GM18507 (cell line): ENCODE measurements at places on chromosomes 3 and 15.

DNA sequence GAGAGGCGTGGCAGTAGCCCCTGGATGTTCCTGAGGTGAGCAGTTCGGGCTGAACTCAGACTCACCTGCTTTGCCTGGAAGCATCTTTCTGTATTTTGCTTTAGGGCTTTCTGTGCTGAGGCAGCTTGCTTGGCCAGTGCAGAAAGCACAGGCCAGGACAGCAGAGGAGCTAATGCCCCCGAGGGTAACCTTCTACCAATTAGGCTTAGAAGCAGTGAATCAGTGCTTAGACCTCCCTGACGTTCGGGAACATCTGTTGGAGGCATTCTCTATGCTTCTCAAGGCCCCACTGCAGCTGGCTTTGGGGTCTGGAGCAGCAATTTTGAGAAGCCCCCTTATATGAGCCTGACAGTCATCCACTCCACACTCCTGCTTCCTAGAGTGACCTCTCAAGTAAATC, 350.7 kb upstream of the PROK2 start:
- no peak for DNase-seq

GRCh38 chr3:138253609-138254008, 66.5 kb downstream of the ARMC8 start:
- DNase-seq = no peak

GRCh38 chr15:51737522-51738305, at the start of gene LYSMD2:
LYSMD2 (minus strand) TSS chr15:51737655; CDS start chr15:51737622, 33 bp downstream.
- DNase-seq = no peak

DNA sequence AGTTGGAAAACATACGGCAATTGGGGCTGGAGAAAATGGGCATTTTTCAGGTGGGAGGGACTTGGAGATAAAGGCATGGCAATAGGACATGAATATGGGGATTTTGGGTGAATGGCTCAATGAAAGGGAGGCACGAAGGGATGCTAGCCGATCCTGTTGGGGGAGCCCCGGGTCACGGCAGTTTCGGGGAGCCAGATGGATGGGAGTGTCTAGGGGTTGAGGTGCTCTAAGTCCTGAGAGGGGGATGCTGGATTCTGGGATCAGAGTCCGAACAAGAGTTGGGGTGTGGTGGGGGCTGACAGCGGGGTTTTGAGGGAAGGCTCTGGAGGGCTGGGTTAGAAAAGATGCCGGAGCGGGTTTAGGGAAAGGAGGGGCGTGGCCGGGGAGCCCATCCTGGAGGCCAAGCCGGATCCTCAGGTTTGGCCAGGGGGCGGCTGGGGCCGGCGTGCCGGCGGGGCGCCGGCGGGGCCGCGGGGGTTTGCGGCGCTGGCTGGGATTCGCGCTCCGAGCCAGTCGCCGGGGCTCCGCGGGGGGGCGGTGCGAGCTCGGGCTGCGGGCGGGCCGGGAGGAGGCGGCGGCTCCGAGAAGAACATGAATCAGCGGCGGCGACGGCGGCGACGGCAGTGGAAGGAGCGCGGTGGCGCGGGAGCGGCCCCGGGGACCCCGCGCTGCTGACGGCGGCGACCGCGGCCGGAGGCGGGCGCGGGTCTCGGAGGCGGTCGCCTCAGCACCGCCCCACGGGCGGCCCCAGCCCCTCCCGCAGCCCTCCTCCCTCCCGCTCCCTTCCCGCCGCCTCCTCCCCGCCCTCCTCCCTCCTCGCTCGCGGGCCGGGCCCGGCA, at the start of gene TYRO3:
Gene TYRO3, plus strand, starts transcription at position 813 of the 839 bp plus-strand sequence. CDS start 46 bp downstream, outside the sequence.
- peak; percentile 51 for DNase-seq

- no peak for DNase-seq
Measured at GRCh38 chr15:77481670-77482069, 61.0 kb downstream of the HMG20A start.

GRCh38 chr15:33963831-33964664, 4.2 kb upstream of the CHRM5 start:
- no peak for DNase-seq

- DNase-seq = no peak
Measured at GRCh38 chr3:32815841-32816438, 1.9 kb upstream of the TRIM71 start.

DNA sequence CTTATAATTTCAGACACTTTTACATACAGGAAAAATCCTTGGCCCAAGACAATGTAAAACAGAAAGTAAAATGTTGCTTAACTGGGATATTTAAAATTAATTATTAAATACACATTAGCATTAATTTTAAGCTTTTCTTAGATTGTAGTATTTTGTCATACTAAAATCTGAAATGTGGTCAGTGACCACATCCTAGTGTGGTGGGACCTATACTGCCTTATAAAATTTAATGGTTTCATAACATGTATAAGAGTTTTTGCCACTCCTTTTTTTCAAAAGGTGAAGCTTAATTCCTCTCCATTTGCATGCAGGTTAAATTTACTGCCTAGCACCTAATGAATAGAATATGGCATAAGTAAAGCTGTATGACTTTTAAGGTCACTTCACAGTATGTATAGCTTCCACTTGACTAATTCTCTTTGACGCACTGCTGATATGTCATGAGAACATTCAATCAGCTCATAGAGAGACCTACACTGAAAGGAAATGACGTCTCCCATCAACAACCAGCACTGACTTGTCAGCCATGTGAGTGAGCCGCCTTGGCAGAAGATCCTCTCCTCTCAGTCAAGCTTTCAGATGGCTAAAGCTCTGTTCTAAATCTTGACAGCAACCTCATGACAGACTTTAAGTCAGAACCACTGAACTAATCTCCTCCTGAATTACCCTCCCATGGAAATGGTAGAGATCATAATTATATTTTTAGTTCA, 847.8 kb downstream of the SI start:
- no peak for DNase-seq

GRCh38 chr15:69467636-69468035, 15.0 kb downstream of the RPLP1 start:
- no peak for DNase-seq

DNA sequence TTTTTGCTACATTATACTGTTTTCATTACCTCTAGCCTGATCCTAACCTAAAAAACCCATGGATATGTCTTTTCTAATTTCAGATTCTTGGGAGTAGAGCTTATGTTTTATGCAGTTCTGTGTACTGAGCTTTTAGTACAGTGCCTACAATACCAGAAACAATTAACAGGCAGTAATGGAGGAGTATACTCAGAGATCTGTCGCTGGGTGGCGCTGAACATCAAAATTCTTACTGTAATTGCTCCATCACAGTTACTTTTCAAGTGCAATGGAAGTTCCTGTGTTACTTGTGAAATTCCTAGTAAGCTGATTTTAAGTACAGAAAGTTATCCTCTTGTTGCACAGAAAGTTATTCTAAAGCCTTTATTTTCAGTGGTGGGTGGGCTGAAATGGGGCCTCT, 66.9 kb downstream of the RNF13 start:
- DNase-seq = no peak

GRCh38 chr15:58492661-58493397, 61.0 kb downstream of the LIPC start:
- no peak for DNase-seq

GRCh38 chr3:21520106-21520963, 230.7 kb downstream of the ZNF385D start:
- DNase-seq = no peak

GRCh38 chr15:95485367-95485766, 845.1 kb upstream of the NR2F2 start:
- DNase-seq = no peak

- no peak for DNase-seq
Measured at GRCh38 chr15:98891301-98891700, 116.3 kb downstream of the PGPEP1L start.

- no peak for DNase-seq
Measured at GRCh38 chr3:147359177-147360050, 46.9 kb downstream of the ZIC4 start.

DNA sequence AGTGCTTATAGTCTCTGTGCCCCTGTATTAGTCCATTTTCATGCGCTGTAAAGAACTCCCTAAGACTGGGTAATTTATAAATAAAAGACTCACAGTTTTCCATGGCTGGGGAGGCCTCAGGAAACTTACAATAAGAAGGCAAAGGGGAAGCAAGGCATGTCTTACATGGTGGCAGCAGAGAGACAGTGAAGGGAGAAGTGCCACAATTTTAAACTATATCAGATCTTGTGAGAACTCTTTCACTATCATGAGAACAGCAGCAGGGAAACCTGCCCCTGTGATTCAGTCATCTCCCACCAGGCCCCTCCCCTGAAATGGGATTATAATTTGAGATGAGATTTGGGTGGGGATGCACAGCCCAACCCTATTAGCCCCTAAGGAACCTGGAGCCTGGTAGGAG, 243.2 kb downstream of the EDEM1 start:
- DNase-seq = no peak

GRCh38 chr3:56900801-56901200, 99.1 kb upstream of the ARHGEF3 start:
- no peak for DNase-seq

DNA sequence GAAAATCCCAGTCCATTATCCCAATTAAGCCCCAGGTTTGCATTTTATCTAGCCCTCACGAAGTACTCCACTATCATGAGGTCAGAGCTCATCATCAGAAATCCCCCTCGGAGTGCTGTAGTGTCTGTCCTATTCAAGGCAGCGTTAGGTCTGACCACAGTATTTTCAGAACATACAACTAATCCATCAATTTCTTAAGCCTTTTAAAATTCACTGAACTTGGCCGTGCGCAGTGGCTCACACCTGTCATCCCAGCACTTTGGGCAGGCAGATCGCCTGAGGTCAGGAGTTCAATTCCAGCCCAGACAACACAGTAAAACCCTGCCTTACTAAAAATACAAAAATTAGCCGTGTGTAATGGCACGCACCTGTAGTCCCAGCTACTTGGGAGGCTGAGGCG, 11.9 kb downstream of the VGLL4 start:
- no peak for DNase-seq

DNA sequence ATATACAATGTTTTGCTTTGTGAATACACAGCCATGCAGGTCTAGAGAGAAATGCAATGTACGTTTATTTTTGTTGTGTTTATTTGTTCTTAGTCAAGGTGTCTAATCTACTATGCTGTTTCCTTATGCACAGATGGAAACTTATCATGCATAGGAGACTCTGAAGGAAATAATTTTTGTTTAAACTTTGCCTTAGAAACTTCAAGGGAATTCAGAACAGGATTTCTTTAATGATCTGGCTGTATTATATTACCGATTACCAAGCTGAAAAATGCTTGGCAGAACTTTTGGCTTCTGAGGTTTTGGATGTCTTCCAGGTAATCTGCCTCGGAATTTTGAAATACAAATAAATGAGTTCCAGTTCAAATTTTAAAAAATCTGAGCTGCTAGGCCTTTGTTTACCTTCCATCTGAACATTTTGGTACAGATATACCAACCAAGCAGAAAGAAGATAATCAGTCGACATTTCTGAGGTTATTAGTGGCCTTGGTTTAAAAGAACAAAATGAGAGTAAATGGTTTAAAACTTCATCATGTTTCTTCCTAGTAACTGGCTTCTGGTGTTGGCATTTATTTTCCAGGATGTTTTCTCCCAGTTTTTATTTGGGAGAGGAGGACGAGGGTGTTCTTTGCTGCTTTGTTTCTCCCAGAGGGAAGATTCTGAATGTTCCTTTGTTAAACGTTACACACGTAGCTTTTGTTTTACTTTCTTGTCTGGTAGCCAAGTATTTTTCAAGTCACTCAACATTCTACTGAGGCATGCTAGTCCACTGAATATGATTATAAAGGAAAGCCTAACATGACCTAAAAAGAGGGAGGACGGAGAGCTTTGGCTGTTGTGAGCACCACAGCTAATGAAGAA, 421.8 kb upstream of the TBL1XR1 start:
- DNase-seq = no peak

GRCh38 chr3:114794894-114795630, 352.0 kb downstream of the ZBTB20 start:
- no peak for DNase-seq

- DNase-seq = no peak
Measured at GRCh38 chr3:37500518-37500917, 326.1 kb upstream of the LRRFIP2 start.

GRCh38 chr3:64805248-64805647, 117.4 kb upstream of the ADAMTS9 start:
- no peak for DNase-seq

GRCh38 chr3:188361888-188362287, 207.9 kb downstream of the LPP start:
- no peak for DNase-seq

DNA sequence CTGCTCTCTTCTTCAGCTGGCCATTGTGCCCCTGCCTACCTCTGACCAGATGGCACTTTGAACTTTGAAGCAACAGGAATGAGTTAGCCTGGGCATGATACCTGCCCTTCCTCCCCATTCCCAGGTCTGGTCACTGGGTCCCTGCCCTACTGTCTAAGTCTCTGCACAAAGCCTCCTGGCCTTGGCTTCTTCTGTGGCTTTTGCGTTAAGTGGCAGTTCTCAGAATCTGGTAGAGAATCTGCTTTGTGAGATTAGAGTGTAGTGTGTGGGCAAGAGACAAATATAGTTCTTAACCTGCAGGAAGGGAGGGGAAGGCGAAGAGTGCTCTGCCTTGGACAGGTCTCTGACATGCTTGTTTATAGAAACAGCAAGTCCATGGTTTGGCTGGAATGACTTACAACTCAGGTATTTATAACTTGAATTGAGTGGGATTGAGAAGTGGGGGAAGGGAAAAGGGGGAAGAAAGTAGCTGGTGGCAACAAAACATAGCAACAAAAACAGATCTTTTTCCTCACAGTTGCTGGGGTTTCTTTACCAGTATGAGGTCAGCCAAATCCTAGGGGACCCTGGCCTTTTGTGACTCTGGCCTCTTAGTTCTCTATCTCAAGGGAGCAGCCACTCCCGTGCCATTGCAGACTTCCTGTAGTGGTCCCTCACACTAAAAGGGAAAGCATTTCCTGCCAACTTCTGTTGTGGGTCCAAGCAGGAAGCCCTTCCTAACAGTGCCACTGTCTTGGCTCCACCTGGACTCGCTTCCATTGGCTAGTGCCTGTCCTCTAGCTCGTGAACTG, 16.7 kb downstream of the MAPKBP1 start:
- DNase-seq = no peak

DNA sequence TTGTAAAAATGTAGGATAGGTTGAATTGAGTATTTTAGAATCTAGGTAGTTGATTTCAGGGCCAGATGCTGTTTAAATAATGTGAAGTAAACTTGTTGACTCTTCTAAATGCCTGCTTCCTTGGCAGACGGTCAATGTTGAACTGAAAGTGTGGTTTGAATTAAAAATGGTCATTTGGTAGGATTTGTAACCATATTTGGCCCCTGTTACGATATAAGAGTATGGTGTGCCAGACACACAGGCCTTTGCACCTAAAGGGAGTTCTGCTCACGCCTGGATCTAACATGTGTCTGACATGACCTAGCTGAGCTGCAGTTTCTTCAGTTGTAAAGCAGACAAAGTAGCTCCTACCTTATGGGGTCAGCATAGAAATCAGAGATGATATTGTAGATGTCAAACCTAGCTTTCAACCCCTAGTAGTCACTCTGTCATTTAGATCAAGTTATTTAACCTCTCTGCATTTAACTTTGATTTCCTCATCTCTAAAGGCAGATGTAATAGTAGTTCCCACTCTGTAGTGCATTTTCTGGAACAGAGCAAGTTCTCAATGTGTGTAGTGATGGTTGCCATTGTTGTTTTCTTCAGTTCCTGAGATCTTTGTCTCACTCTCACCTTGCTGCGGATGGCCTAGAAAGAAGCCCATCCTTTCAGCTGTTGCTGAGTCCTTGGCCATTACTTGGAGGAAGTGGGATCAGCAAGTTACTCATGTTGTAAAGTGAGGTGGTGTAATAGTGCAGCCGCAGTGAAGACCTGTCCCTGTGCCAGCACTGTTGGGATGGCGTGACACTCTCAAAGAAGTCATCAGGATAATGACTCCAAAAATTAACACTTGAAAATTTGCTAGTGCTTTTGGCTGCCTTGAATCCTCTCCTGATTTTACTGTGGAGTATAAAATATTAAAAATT, 90.2 kb downstream of the GHSR start:
- DNase-seq = no peak

GRCh38 chr3:151638555-151639417, 94.9 kb upstream of the AADACL2 start:
- no peak for DNase-seq
